Right lung (tissue), 10 donors: ENCODE measurements at places on chromosomes 3 and 15. TPM values are rescaled to one million over a fixed set of nuclear protein-coding genes. Genes with fewer than 3 reads are reported as not detected.

The LXN gene
- polyA plus RNA-seq: 156 TPM

The LSM3 gene
- polyA plus RNA-seq: 15.0 TPM

The ISLR gene
- 57.8 TPM for polyA plus RNA-seq

The TMCO5A gene
- not detected for polyA plus RNA-seq

The IP6K1 gene
- 38.1 TPM for polyA plus RNA-seq

The NME9 gene
- polyA plus RNA-seq: 5.6 TPM

The KIF15 gene
- polyA plus RNA-seq: 15.2 TPM

DNA sequence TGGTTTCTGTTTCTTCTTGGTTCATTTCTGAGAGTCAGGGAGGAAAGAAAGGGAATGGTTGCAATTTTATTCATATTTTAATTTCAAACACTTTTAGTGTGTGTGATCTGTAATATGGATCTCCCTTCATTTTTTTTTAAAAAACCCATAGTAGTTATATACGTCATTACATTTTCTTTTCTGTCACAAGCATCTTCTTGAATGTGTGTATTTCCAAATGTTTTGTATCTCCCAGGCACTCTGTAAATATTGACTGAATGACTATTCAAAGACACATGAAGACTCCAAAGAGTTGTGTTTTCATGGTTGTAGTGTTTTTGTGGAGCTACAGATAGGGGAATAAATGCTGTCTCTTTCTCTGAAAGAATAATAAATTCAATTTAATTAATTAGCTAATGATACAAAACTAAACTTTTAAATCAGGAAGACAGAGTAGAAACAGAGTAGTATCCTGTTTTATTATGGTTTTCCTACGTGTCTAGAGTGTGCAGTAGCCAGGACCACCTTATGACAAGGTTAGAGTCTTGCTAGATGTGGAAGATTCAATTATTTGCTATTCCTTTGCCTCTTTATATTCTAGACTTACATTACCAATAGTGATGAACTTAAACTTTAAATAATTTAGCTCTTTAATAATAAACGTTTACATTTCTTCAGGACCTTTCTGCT, 35.5 kb downstream of the NECTIN3 start:
- DNase-seq: no peak

GRCh38 chr3:33420966-33421365, 19.2 kb downstream of the UBP1 start:
- DNase-seq: no peak

DNA sequence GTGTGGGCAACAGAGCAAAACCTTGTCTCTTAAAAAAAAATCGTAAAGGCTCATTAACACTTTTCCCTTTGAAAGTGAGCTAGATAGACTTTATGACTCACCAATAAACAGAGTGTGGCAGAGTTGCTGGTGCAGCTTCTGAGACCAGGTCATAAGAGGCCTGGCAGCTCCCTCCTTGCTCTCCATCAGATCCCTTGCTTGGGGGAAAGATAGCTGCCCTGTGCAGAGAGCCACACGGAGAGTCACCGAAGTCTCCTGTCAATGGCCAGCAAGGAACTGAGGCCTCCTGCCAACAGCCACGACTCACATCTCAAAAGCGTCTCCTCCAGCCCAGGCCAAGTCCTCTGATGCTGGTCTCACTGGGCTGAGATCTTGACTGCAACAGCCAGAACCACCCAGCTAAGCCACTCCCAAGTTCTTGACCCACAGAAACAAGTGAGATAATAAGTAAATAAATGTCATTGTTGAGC, 8.7 kb upstream of the GP9 start:
- DNase-seq: no peak

- DNase-seq: no peak
These were observed 116.4 kb upstream of the TOPAZ1 start for GRCh38 chr3:44125246-44125645.

DNA sequence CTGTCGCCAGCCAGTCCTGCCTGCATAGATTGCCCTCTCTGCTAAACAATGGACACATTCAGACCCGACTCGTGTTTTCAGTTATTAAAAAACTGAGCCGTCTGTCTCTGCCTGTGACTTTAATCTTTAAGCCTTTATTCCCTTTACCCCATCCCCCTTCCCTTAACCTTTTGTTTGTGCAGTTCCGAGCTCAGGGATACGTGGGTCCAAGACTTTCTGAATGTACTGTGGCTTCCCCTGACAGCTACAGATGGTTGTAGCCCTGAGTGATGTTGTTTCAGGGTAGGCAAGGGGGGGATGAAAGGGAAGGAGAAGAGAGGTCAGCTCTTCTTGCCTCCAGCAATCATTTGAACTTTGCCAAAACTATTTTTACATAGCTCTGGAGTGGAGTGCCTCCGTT, 44.6 kb downstream of the EEFSEC start:
- DNase-seq: no peak

DNA sequence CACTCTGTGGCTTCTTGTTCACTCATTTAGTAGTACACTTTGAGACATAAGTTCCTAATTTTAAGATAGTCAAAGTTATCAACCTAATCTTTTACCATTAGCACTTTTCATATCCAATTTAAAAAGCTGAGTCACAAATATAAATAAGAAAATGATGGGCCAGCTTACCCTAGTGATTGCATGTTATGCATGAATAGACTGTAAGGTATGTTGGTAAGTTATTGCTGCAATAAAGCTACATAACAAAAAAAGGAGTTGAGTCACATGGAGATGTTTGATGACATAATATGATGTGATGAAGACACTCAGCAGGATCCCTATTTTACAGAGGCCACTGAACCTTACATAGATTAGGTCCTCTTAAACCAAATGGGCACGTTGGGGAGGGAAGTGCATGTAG, 161.3 kb downstream of the OCA2 start:
- DNase-seq: no peak

DNA sequence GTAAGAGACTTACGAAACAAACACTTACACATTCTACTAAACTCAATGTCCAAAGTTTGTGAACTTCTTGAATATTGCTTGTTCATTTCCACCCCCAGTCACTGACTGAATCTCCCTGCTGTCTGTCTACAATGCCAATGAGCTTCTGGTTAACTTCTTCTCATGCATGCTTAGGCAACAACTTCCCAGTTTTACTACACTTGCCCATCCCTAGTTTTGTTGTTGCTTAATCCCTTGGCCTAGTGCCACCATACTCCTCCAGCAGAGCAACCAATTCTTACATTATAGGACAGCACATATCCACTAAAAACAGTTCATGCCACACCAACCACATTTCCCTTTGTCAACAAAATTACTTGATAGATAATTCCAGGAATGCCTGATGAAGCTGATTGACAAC, 40.9 kb upstream of the CCR2 start:
- peak; percentile 52 for DNase-seq

DNA sequence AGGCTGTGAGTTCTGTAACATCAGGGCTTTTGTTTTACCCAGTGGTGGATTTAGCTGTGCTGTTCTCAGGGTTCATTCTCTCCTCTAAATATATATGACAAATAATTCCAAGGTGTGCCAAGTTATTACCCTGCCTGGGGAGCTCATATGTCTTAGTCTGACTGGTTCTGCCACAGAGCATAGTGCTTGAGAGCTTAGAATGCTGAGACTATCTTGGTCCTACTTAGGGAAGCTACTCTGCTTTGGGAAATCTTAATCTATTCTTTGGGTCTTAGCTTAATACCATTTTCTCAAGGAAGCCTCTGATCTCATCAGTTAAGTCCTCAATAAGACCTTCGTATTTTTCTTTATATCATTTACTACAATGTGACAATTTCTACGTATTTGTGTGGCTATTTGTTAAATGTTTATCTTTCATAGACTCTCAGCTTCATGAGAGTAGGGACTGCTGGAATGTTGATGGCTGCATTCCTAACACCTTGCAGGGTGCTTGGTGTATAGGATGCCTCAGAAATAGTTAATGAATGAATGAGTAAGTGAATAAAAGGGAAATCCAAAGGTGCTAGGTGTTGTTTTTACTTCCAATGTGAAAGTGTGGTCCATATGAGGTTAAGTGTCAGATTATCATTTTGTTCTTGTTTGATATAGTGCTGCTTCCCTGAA, 1.8 kb downstream of the OTOL1 start:
- no peak for DNase-seq

- no peak for DNase-seq
These were observed 20.8 kb upstream of the CNTN6 start for GRCh38 chr3:1072041-1072440.

GRCh38 chr15:101454365-101454764, 35.1 kb downstream of the PCSK6 start:
- no peak for DNase-seq

DNA sequence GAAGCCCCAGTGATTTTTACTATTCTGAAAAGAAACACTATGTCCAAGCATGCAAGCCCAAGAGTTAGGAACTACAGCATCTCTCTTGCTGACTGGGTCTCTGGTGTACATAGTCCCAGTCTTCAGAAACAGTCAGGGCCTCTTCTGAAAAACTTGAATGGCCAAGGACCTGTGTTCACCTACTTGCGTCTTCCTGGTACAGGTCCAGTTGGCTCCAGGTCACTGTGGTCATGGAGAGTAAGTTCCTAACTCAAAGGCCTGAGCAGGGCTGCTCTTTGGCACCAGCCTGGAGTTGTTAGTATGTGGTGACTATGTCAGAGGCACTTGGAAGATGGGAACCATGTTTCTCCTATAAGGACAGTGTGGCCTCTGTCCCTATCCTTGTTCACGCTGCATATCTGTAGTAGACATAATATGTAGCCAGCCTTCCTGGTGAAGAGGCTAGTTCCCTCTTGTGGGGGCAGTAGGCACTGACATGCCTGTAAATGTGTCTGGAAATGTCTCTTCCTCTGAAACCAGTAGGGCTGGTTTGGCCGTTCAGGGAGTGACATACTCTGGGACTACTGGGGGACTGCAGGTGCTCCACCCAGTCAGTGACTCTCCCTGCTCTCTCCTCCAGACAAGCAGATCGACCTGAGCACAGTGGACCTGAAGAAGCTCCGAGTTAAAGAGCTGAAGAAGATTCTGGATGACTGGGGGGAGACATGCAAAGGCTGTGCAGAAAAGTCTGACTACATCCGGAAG, 2.6 kb upstream of the RBM15B start:
- DNase-seq: no peak

DNA sequence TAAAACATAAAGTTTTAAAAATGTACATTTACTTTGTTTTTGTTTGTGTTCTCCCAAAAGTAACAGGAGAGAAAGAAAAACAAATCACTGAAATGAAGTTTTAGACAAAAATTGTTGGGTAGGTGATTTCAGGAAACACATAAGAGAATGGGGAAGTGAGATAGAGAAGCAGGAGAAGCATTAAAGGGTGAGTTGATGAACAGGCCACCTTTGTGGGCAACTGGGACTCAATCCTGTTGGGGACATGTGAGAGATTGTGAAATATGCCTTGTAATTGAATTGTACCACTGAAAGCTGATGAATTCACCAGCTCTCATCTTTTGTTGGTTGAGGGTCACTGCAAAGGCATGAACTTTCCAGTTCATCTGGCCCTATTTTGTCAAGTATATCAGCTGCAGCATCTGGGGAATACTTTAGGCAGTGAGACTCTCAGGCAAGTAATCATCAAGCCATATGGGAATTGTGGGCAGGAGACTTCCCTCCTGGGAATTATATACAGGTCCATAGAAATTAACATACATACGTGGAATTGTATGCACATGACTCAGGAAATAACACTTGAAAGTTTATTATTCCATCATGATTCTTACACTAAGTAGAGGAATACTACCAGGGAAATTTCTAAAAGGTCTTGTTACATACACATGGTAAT, 181.0 kb downstream of the ZBBX start:
- DNase-seq: no peak

- DNase-seq: no peak
These were observed 65.8 kb downstream of the SCN11A start for GRCh38 chr3:38985981-38986380.
